Astrocyte of the hippocampus (primary cell): ENCODE measurements at places on chromosomes 2 and 18.
A peak's percentile ranks its signal among the peaks of the same experiment; 100 is the strongest.

DNA sequence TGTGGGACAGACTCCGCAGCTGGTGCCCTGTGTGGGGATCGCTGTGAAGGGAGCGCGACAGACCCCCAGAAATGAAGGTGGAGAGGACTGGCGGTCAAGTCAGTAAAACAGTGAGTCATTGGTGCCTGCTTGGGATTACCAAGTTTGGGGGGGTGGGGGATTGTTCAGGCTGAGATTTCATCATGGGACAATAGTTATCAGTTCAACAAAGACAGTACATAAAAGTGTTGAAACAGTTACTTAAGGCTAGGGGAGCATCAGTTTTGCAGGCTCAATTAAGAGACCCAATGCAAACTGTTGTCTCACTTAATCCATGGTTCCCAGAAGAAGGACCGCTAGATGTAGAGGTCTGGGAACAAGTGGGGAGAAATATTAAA lies 42.4 kb upstream of the PDK1 start:
- no peak for DNase-seq

DNA sequence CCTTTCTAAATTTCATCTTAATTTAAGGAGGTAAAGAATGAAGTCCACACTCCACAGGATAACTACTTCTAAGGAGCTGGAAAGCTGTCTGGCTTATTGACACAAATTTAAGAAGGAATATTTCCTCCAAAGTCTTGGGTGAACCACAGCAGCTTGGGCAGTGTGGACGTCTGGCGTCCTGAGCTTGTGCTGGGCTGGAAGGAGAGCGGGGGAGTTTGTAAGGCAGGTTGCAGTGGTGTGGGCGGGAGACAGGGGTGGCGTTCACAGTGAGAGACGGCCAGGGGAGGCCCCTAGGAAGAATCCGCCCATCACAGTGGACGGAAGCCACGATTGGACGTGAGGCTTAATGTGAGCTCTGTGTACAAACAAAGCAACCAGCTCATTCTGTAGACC lies 25.7 kb downstream of the ADI1 start:
- peak; percentile 66 for DNase-seq

DNA sequence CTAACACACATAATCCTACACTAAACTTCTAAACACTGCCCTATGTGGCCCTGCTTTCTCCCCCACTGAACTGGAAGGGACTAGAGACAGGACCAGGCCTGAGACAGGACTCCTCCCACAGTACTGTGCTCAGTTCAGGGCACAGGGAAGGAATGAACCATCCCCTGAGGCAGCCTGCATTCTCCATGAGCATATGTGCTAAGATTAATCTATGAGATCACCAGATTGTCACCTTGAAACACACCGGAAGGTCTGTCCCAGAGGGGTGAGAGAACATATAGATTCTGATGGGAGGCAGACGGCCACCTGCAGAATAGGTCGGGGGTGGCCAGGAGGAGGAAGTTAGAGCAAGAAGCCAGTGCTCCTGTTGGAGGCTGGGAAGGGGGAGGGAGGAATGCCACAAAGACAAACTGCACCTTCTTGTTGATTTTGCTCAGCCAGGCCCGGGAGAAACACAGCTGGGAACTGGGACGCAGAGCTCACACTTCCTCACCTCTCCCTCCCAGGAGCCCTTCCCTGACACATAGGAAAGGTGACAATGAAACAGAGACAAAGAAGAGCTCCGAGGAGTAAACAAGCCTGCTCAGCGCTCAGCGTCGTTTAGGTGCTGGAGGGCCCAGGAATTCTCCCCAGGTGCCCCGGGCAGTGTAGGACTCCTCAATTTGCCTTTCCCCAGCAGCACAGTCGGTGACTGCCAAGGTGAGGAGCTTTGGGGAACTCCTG lies 52.1 kb downstream of the ZBTB7C start:
- DNase-seq = no peak

GRCh38 chr2:159225025-159226016 lies 61.2 kb downstream of the WDSUB1 start:
- DNase-seq = no peak

GRCh38 chr2:78928502-78928901 lies 97.0 kb upstream of the REG3G start:
- no peak for DNase-seq

GRCh38 chr2:191636235-191636543 lies 41.7 kb upstream of the NABP1 start:
- DNase-seq = peak; percentile 94

DNA sequence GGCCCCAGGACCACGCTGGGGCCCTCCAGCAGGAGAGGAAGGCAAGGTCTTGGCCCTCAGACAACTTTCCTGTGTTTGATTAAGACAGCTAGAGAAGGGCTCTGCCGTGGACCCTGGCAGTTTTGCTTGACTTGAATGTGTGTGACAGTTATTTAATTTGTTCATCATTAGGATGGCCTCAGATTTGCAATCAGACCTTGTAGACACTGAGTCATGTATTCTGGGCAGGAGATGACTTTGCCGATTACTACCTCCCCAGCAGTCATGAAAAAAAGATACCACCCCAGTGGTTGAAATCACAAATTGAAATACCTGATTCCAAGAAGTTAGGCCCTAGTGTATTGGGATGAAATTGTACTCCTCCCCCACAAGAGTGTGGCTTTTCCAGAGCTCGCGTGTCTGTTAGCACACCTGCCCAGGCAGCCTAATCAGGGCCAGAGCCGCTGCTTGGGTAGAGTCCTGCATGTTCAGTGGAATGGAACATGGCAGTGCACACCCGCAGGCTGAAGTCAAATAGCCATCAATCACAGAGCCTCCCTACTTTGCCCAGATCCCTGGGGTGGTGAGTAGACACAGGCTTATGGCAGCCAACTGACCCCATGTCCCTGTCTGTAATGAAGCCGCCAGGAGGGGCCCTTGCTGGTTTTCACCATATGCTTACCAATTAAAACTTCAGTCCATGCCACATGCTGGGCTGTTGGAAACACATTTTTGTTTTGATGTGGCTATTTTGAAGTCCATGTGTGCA lies 122.5 kb downstream of the TPGS2 start:
- DNase-seq = peak; percentile 63

- DNase-seq = no peak
These were observed 174.4 kb downstream of the TMEM18 start for GRCh38 chr2:502831-503230.

- no peak for DNase-seq
These were observed 12.9 kb downstream of the ADAM23 start for GRCh38 chr2:206456078-206456754.

GRCh38 chr2:234091883-234092282 lies 41.4 kb downstream of the SPP2 start:
- DNase-seq = peak; percentile 32

DNA sequence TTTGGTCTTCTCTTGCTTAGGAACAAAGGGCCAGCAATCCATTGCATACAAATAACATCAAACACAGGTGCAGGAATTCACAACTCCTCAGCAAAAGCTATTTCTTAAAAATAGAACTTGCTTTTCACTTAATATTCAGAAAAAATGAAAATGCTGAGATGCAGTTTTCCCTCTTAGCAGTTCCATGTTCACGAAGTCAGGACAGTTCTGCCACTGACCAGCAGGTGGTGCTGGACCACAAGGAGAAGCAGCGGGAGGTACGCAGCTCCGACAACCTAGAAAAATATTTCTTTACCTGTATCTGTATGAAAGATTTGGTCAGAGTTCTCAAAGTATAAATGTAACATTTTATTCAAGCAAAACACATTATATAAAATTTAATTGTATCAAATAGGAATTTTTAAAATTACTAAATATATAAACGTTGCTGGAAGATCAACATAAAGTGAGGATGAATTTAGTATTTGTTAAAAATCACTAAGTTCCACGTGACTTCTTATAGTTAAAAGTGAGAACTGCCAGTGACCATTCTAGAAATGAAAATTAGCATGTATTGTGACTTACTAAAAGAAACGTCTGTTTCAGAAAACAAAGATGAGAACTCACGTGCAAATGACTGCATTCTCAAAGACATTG lies 48.8 kb downstream of the ADNP2 start:
- peak; percentile 88 for DNase-seq

DNA sequence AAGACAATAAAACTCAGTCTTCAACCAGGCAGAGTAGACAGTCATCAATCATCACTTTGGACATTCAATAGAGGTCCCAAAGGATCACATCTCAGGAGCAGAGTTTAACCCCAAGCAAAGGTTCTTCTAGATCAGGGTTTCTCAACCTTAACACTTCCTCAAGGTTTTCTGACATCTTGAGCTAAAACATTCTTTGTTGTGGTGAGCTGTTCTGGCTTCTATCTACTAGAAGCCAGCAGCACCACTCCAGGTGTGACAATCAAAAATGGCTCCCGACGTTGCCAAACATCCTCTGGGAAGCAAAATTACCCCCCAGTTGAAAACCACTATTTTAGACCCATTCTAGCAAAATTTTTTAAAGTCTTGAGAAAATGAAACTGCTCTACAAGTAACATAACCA lies 22.0 kb downstream of the RTTN start:
- DNase-seq = no peak

DNA sequence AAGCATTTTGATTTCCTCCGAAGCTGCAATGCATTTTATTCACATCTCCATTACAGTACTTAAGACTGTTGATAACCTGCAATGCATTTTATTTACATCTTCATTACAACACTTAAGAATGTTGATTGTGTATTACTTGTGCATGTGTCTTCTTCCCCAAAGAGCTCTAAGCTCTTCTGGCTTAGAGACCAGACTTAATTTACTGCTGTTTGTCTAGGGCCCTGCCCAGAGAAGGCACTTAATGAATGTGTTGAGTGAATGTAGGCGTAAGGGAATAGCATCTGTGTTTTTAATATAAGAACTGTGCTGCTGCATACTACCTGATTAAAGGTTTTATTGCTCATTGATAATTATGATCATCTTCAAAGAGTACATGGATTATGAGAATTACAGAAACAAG lies 295.6 kb downstream of the ZNF385B start:
- no peak for DNase-seq
